Activated CD4-positive, CD25-positive, alpha-beta regulatory T cell (primary cell): ENCODE measurements at places on chromosomes 7 and 10.

GRCh38 chr10:30422981-30423654 is 10.9 kb upstream of the MAP3K8 start:
- DNase-seq, result no peak

GRCh38 chr7:115410972-115411686 is 489.2 kb downstream of the MDFIC start:
- DNase-seq, result no peak

DNA sequence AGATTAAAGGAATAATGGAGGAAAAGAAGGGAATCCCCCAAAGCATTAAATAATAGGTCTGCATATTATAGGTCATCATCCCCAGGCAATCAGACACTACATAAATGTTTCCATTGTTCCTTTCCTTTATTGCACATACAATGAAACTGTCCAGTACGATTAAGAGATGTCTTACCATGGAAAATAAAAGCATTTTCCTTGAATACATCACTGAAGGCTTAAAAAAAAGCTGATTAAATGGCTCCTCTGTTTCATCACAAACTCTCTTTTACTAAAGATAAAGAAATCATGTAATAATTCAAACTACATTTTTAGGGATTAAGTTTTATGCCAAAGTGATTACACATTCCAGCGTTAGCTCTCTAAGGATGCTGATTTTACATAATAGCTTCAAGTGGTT is 316.0 kb downstream of the AGMO start:
- no peak for DNase-seq

- DNase-seq, result no peak
These were observed 381.1 kb upstream of the SEMA3D start for GRCh38 chr7:85567983-85568382.

- DNase-seq, result no peak
These were observed 484 bp upstream of the MSRB2 start for GRCh38 chr10:23094786-23095403.

DNA sequence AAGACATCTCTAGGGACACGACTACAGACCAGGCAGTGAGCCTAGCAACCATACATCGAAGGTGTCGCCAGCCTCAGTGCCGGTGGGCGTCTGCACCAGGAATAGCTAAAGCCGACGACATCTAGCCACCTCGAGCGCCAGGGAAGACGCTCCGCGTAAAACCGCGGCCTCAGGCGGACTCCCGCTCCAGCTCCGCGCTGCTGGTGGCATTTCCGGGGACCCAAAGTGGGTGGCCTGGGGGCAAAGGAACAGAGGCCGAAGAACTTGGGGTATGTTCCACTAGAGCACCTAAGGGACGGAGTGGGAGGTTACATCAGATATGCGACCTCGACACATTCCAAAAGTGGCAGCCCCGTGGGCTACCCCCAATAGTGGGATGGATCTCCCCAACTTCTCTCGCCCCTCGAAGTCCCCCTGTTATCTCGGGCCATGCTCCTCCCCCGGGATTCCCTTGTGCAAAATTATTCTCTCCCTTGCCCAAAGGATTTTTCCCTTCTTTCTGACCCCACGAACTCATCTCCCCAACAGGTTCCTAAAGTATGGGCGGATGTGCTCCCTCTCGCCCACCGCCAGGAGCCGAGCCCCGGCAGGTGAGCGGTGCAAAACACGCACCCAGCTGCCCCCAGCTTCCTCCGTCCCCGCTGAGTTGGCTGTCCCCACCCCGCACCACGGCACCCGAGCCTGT is 1.2 kb downstream of the KCNMA1 start:
- DNase-seq, result no peak

- no peak for DNase-seq
These were observed 531.3 kb downstream of the ATRNL1 start for GRCh38 chr10:115624448-115624847.

DNA sequence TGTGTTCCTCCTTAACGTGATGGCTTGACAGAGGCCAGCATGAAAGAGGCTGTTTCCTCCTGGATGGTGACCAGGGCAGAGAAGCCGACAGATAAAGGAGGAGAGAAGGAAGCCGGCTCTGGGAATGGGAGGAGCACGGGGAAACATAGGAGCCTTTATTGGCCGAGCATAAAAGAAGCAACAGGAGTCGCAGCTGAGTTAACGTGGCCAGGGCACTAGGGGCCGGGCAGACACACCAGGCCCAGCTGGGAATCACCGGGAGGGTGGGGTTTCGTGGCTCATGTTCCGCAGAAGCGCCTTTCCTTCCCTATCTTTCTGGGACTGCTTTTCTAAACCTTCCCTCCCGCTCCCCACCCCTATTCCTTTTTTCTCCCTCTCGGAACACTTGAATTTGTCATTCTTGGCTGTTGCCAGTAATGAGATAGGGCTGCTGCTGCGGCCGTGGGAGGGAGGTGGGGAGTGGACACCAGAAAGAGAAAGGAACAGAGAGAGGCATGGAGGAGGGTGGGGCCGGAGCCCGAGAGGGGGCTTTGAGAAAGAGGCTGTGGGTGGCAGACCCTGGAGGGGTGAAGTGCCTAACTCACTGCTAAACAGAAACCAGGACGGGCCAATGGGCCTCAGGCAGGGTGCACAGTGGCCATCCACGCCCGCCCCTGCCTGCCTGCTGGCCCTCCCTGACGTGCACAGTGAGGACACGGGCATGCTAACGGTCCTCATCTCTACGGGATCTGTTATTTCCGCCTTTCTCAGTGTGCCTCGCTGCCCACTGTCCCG is 65.2 kb downstream of the COL13A1 start:
- DNase-seq, result no peak

- DNase-seq, result peak; percentile 56
These were observed 43.3 kb upstream of the NFKB2 start for GRCh38 chr10:102352066-102352715.

- no peak for DNase-seq
These were observed 189.2 kb upstream of the PODXL start for GRCh38 chr7:131745390-131746248.

GRCh38 chr7:84844771-84845170 is 342.1 kb downstream of the SEMA3D start:
- no peak for DNase-seq

DNA sequence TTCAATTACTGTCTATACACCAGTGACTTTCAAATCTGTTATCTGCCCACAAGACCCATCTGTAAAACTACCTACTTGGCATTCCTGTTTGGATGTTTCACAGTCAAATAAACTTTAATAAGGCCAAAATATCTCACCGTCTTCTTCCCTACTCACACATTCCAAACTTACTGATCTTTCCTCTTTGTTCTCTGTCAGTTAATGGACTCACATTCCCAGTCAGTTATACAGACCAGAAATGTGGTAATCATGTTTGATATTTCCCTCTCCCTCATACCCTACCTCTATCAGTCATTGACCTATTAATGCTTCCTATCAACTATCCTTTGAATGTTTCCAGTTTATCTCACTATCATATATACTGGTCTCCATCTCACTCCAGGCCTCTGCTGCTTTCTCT is 28.5 kb upstream of the HDAC9 start:
- no peak for DNase-seq

DNA sequence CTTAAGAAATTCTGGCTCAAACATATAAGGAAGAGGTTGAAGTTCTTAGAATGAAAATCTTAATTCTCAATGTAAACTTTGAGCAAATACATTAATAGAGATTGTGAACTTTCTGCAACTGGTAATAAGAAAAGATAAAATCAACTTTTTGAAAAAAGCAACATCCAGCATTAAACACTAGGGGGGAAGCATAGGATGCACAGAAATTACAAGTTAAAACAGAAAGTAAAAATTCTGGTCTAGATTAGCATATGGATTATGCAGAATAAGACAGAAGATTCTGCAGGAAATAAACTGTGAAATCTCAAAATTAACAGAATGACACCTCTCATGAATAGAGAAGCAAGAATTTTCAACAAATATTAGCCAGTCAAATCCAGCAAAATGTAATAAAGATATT is 38.0 kb upstream of the CAV2 start:
- no peak for DNase-seq

DNA sequence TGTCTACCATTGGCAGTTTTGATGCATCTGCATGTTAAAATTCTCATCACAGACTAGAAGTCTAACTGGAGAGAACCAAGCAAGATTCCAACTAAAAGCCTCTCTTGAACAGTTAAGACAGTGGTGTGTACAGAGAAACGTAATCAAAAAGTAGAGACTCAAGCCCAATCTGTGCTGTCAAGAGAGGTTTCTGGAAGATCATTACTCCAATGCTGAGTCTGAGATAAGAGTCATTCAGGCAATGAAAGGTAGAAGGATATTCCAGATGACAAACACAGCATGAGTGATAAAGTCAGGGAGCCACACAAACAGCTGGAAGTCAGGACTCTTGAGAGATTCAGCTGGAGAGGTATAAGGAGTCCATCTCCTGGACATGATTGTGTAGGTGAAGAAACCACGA is 48.7 kb downstream of the IQUB start:
- DNase-seq, result no peak

- no peak for DNase-seq
These were observed 199.1 kb upstream of the AHR start for GRCh38 chr7:17099083-17099973.

DNA sequence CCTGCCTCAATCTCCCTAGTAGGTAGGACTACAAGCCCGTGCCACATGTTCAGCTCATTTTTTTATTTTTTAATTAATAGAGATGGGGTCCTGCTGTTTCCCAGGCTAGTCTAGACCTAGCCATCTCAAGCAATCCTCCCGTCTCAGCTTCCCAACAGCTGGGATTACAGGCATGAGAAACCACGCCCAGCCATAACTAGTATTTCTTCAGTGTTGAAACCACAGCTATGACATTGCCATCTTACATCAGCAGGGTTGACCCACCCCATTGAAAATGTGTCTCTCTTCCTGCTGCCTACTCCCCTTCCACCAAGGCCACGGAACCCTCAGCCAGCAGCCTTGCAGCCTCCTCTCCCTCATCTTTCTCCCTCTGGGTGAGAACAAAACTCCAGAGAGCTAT is 62.1 kb upstream of the ZNF746 start:
- no peak for DNase-seq

- DNase-seq, result no peak
These were observed 83.8 kb downstream of the CDK13 start for GRCh38 chr7:40033826-40034225.

DNA sequence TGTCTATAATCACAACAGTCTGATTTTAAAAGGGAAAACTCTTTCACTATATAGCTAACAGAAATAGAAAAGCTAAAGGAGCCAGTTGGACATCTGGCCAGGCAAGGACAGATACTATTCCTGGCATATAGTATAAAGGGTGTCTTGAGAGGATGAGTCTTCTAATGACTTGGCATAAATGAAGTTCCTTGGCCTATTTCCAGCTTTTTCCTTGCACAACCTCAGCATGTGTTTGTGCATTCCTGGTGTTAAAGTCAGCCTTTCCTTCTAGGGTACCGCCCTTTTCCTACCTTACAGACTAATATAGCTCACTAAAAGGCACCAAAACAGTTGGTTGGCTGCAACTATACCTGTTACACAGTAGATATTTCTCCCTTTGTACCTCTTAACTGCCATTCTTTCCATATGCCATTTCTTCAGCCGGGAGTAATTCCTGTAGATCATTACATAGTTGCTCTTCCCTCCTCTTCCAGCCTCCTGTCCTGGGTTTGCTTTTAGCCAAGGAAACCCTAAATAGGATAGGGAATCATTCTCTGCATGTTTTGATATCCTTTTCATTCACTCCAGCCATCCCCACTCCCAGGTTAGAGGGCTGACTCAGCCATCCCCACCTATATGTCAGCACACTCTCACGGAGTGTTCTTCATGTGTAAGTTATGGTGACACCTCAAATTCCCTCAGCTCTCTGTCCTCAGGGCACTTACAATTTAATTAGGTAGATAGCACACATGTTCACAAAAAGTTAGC is 102.1 kb upstream of the MDFIC start:
- no peak for DNase-seq

DNA sequence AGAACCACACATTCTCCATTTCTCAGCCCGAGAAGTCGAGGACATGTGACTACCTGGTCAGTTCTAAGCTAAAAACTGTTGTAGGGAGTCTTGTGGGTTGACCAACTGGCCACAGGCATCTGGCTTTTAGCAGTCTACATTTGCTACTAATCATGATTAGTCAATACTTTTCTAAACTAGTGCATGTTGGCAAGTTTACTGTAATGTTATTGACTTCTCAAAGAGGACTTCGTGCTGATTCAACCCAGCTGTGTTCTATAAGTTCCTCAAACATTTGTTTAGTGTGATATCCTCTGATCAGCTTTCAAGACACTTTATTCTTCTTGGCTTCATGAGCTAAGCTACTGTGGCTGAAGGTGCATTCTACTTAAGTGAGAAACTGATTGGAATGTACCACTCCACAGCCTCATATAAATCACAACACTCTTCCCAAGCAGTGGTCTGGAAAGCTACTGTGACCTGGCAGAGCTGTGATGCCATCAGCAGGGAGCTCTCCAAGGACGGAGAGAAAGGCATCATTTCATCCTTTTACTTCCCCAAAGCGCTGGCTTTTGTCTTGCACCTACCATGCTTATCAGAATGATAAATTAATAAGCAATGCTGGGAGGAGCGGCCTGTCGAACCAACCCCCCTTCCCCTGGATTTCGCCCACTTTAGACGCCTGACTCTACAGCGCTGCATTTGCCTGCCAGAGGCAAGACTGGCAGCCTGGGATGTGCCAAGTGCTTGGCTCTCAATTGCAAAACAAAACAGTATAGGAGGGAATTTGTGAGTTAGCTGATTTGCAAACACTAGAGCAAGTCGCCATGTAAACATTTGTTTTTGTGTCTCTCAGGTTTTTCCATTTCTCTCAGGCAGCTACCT is 206.7 kb upstream of the PLXNA4 start:
- no peak for DNase-seq

DNA sequence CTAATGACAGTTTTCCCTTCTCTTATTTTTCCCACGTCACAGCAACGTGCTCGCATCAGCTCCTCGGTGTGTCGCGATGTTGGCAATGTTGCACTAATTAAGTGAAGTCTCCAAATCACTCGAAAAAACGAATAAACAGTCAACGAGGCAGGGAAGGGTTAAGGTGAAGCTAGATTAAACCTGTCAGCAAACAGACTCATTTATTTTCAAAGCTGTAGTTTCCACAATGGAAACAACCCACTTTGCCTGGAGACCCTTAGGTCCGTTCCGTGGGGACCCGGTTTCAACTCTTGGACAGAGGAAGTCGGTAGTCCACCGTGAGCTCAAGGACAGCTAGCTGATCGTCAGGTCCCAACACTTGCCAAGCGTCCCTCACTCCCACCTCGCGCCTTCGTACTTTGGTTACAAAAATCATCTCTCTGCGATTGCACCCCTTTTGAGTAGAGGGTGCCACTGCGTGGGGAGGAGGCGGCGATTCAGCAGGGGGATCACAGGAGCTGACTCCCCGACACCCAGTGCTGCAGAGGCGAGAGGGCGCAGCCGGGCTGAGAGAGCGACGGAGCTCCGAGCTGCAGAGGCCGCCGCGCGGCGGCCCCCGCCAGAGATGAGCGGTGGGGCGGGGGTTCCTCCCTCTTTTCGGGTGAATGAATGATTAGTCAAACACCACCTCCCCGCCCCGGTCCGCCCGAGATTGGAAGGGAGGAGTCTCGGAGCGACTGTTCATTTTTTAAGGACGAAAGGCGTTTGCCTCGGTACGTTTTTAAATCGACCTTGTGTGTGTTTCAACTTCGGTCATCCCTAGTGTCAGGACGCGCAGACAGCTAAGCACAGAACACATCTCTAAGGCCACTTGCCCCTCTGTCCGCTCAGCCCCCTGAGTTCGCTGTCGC is 1.3 kb upstream of the BMPER start:
- DNase-seq, result no peak
